ENCODE measurements at places on chromosomes 6 and 20.

DNA sequence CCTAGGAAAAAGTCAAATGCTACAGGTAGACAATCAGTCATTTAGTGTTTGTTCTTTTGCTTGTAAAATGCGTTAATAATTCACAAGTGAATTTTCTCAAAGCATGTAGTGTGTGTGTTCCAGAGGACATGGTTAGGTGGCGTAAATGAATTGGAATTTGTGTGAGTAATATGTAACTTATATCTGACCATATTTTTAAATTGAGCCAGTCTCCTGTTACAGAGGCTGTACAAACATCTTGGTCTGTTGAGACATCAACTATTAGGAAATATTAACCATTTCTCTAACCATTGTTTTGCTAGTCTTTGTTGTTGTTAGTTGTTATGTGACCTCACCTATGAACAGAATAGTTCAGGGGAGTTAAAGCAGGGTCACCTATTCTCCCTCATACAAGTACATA is 22.7 kb downstream of the MCM8 start:
- no peak for DNase-seq

GRCh38 chr20:58268936-58269619 is 40.4 kb upstream of the RAB22A start:
- peak; percentile 30 for DNase-seq

DNA sequence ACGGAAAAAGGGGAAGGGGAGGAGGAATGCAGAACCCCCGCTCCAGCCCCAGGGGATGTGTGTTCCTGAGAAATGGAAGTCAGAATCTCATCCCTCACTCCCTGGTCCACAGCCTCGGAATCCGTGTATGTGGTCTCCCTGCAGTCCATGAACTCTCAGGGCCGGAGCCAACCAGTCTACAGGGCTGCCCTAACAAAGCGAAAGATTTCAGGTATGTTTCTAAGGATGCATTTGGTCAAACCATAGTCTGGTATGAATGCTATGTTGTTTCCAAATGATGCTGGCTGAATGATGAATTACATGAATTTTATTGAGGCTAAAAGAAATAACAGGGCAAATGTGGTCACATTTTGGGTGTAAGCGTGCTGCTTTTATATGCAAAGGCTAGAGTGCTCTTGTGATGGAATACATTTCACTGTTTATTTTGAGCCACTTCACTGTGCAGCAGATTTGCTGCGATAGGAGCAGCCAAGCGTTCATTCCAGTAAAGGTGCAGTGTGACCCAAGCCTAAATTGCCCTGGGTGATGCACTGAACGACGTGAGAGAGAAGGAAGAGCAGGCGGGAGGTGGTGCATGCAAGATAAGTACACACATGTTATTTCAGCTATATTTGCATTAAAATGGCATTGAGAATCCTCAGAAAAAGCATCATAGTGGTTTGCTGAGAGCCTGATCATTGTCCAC is 52.4 kb downstream of the FNDC1 start:
- no peak for DNase-seq

- no peak for DNase-seq
Measured at GRCh38 chr6:111553580-111553979, 52.1 kb downstream of the TRAF3IP2 start.

DNA sequence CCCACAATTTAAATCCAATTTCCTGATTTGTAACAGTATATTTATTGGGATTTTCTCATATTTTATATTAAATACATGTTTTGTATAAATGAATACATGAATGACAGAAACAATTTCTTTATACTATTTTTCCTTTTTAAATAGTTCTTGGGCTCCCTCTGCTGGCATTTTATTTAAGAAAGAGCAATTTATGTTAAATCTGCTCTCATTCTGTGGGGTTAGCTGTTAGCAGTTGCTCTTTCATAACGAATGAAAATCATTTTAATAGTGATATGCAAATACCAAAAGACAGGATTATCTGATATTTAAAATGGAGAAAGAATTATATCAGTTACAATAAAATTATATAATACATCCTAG is 118.3 kb downstream of the RALGAPA2 start:
- no peak for DNase-seq

- DNase-seq, result no peak
Measured at GRCh38 chr6:102415891-102416290, 1022.4 kb downstream of the GRIK2 start.

- no peak for DNase-seq
Measured at GRCh38 chr6:42551217-42551616, 12.6 kb upstream of the UBR2 start.

DNA sequence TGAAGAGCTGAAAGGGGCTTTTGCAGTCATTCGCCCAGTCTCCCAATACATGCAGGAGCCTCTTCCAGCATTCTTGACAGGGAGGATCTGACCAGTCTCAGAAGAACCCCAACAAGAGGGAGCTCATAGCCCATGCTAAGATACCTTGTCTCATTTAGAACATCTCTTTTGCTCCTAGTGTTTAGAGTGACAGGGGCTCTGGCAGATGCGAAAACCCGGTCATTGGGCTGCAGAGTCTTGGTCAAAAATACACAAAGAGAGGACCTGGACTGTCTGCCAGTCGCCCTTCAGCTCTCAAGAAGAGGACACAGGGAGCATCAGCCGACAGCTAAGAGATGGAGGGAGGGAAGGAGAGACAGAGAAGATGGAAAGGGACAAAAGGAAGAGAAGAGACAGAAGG is 700 bp downstream of the GUCA1B start:
- no peak for DNase-seq

DNA sequence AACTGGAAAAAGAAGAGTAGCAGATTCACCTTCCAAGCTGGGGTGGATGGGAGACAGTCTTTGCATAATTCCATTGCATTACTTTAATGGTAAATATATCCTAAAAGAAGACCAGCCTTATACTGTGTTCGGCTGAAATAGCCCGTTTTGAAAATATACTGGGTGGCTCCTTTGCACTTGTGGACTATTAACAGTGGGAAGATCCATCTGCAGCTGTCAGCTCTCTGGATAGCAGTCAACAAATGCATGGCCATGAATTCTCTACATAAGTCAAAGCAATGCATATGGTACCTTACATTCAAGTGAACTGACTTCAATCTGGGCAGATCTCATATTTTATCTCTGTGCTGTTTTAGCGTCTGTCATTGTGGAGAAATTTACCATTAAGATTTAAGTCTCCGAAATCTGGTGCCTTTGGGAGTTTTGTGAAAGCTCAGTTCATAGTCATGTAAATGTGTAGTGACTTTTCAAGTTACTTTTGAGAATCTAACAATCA is 400.6 kb upstream of the RNF217 start:
- DNase-seq, result no peak
